NCI-H2029 (cell line): ENCODE measurements at places on chromosomes 2 and 18.

GRCh38 chr2:150280231-150280630 lies 207.2 kb downstream of the RND3 start:
- DNase-seq: no peak

DNA sequence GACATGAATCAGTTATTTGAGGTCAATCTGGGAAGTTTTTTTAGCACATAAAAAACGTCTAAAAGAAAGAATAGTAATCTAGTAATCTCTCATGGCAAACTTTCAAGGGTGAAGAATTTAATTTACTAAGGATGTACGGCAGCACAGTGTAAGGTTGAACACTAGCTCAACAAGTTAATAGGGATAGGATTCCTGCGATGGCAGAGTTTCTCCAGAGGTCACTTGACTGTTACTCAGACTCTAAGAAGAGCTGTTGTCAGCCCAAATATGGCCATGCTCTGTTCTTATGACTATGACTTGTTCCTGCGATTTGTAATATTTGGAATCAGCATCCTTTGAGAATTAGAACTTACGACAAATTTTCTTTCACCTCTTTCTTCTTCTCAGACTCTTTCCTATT lies 553.3 kb upstream of the TNP1 start:
- no peak for DNase-seq

- DNase-seq: no peak
These were observed 348.9 kb upstream of the NRP2 start for GRCh38 chr2:205333351-205333750.

- DNase-seq: no peak
These were observed 278.8 kb upstream of the MEIS1 start for GRCh38 chr2:66156171-66156570.

- no peak for DNase-seq
These were observed 830.6 kb downstream of the SLC4A3 start for GRCh38 chr2:220458051-220458450.

GRCh38 chr2:186576614-186577013 lies 13.2 kb upstream of the ITGAV start:
- no peak for DNase-seq

DNA sequence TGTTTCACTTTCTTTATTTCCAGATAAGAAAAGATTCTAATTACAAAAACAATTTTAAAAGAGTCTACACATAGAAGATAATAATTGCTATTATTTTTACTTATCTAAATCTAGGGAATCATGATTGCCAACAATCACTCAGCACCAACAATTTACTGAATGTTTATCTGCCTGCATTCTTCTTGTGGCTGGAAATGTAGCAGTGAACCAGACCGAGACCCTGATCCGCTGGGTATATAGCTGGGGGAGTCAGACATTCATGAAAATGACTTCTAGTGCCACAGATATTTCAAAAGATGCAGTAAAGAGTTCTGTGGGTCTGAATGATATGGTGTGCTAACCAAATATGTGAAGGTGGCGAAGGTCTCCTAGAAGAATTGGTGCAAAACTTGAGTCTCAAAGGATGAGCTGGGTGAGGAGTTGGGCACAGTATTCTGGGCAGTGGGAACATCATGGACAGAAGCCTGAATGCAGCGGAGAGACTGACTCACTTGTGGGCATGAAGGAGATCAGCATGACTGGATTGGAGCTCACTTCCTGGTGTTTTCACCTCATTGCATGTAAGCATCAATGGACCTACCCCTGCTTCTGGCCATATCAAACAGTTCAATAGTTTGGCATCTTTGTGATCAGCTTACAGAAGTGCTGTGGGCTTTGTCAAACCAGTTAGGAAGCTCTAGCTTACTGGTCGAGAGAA lies 26.1 kb upstream of the FN1 start:
- no peak for DNase-seq

GRCh38 chr2:235643680-235644511 lies 150.1 kb downstream of the AGAP1 start:
- no peak for DNase-seq

GRCh38 chr2:176098366-176099158 lies 1.0 kb upstream of the HOXD12 start:
- no peak for DNase-seq

DNA sequence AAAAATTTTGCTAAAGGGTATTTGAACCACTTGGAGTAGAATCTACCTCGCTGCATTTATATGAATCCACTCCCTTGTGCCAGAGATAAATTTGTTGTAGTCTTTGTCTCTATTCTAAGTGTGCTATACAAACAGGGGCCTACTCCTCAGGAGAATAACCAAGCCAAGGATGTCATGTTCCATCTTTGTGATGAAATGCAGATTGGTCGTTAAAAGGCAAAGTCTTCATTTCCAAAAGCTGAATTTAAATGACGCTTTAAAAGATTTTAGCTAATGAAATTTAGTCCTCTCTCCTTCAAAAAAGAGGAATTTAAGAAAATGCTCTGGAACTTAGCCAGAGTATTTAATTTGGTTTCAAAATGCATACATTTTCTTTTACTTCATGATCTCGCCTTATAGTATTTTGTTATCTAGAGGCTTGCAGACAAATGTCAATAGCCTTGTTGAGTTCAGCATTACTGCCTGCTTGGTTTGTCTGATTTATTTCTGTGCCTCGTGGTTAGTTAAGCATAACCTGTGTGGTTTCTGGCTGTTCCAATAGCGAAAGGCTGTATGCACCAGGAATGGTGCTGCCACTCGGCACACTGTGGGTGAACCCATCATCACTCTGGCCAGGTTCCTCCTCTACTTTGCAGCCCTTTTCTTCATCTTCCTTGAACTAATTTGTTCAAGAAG lies 417.6 kb downstream of the ZNF521 start:
- DNase-seq: no peak

- no peak for DNase-seq
These were observed 43.2 kb upstream of the KDM3A start for GRCh38 chr2:86397986-86398385.

DNA sequence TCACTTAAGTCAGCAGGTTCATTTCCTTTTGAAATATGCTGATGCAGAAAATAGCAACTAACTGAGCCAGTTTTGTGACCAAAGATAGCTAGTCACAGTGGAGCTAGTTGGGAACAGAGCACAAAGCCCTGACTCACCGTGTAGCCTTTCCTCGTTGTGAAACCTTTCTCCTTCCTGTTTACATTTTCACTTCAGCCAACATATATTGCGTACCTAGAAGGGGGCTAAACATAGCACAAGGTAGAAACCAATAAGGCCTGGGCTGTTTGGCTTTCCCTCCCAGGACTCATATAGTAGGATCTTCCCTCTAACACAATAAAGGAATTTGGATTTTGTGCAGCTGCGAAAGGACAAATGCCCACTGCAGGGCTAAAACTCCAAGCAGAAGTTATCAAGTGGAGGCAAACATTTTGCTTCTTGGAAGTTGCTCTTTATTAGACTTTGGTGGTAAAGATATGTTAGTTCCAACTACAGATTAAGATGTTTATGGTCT lies 24.5 kb upstream of the LPIN2 start:
- peak; percentile 72 for DNase-seq

DNA sequence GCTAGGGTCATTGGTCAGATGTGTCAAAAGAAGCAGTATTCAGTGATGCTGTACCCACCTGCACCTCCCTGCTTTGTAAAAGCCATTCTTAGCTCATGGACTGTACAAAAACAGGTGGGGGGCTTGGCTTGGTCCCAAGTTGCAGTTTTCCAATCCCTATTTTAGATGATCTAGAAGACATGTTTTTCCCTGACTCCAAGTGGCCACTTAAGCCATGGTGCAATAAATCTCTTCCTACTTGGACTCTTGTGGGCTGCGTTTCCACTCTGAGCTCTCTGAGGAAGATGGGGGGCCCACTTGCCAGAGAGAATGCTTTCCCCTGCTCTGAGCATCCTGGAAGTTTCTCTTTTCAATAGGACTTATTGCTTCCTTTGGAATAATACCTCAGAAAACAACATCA lies 57.0 kb upstream of the SPP2 start:
- DNase-seq: no peak

- peak; percentile 56 for DNase-seq
These were observed 954 bp upstream of the CTDSP1 start for GRCh38 chr2:218398437-218399390.

- DNase-seq: no peak
These were observed 74.8 kb upstream of the SMIM21 start for GRCh38 chr18:75502286-75502685.

- no peak for DNase-seq
These were observed 4.5 kb downstream of the ABHD1 start for GRCh38 chr2:27127883-27128667.

DNA sequence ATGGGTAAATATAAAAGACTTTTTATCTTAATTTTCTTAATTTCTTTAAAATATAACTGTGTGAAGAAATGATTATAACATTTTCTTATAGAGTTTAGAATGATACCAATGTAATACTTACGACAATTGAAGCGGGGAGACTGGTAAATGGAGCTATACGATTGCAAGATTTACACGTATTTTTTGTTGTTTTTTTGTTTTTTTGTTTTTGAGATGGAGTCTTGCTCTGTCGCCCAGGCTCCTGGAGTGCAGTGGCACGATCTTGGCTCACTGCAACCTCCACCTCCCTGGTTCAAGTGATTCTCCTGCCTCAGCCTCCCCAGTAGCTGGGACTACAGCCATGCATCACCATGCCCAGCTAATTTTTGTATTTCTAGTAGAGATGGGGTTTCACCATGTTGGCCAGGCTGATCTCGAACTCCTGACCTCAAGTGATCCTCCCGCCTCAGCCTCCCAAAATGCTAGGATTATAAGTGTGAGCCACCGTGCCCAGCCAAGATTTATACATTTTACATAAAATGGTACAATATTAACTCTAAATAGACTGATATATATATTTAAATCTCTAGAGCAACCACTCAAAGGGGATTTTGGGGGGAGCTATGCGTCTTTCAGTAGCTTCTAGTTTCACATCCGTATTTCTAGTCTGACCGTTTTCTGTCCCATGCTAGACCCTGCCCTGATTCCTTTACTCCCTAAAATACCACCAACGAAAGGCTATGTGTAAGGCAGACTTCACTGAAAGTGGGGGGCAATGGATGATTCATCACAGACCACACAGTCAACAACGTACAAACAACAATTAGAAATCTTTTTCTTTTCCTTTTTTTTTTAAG lies 28.2 kb upstream of the ATG16L1 start:
- no peak for DNase-seq

DNA sequence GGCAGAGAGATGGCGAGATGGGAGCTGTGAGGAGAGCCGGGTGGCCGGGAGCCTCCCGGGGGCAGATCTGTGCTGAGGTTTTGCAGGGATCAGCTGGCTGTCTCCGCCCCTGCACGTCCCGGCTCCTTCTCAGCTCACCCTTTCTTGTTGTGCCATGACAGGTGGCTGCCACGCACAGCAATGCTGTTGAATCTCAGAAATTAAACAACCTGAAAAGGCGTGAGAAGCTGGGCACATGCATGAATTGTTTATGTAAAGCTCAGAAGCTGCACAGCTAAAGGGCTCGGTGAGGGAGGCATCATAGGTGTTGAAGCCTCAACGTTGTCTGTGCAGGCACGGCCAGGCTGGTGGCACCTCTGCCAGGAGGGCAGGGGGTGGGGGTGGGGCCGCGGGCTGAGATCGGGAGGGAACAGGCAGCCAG lies 858 bp upstream of the RTP5 start:
- no peak for DNase-seq

GRCh38 chr18:13217971-13218367 lies 591 bp upstream of the LDLRAD4 start:
- no peak for DNase-seq

- no peak for DNase-seq
These were observed 349.8 kb downstream of the RBM43 start for GRCh38 chr2:150911766-150912280.

DNA sequence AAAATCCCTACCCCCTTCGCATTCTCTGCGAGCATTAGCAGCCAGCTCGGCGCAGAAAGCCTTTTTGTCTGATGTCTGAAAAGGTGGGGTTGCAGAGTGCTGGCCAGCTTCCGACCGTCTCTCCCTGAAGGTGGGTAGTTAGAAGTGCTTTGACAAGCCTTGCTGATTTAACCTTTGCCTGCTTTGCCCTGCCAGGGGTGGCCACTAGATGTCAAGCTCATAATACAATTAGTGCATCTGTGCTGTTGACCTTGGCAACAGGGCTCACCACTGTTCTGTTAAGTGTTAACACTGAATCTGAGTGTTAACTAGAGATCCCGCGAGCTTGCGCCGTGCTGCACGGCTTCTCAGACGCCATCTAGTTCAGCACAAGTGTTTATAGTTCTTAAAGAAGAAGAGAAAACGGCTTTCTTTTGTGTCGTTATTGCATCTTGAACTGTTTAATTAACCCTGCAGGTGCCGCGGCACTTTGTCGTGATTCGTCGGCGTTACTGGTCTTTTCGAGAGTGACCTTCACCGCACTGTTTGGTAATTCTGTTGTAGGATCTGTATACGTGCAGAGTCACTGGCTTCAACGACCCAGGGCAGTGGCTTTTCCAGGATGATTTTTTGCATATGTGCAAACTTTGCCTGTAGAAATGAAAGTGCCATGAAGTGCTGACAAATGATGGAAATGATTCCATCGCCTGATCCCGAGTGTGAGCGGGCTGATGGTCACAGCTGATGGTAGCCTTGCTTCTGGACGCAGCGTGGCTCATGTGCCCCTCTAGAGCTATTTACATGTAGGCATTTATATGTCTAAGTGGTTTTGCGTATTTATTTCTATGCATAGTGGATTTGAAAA lies 5.5 kb downstream of the SALL3 start:
- DNase-seq: peak; percentile 78

DNA sequence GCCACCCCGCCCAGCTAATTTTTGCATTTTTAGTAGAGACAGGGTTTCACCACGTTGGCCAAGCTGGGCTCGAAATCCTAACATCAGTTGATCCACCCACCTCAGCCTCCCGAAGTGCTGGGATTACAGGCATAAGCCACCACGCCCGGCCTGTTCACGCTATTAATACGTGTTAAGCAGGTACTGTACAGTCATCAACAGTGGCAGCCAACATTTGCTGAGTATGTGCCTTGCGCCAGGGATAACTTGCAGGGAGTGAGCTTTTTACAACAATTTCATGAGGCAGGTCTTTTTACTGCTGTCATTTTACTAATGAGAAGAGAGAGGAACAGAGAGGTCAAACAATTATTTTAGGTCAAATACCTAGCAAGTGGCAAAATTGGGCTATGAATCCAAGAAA lies 115.2 kb downstream of the AP1S3 start:
- no peak for DNase-seq

DNA sequence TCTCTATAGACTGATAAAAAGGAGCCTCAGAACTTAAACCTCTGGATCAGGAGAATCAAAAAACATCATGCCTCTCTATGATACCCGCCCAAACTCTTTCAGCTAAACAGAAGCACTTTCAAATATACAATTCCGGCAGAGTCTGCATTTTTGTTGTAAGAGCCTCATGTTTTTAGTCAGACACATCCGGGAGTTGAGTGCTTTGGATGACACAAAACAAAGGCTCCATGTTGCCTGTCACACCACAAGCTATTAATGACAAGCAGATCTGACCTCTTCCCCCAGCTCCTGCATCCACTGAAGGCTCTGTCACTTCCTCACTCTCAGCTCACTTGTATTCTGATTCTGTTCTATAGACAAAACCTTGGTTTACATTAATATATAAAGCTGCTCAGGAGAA lies 33.2 kb downstream of the SLC38A11 start:
- DNase-seq: peak; percentile 55

GRCh38 chr2:205117125-205117524 lies 565.2 kb upstream of the NRP2 start:
- no peak for DNase-seq
